ENCODE measurements at places on chromosomes 11 and 22. TPM values are rescaled to one million over a fixed set of nuclear protein-coding genes. Genes with fewer than 3 reads are reported as not detected.

DNA sequence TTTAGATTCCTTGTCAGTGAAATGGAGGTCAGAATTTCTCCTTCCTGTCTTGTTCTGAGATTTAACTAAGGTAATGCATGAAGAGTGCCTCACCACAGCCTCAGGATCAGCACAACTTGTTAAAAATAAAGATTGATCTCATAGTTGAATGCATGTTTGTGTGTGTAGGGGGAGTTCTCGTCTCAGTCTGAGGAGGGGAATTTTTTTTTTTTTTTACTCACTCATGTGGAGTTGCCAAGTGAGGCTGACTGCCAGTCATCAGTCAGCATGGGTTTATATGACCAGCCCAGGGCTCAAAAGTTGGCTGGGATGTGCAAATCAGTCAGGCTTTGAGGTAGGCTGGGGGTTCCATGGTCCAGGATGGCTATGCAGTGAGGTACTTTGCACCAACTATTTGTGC, 113.2 kb downstream of the FANCF start:
- DNase-seq, result no peak
- H3K4me3 ChIP-seq, result no peak overlapping the region
- no peaks in the 10 kb centered on the region for H3K27me3 ChIP-seq
- no peaks in the 10 kb centered on the region for H3K36me3 ChIP-seq

- H3K36me3 ChIP-seq, result no peaks in the 10 kb centered on the region
- no peak for DNase-seq
- no peak overlapping the region for H3K27ac ChIP-seq
Observed at GRCh38 chr11:3046190-3046589, 11.0 kb downstream of the CARS1 start.

DNA sequence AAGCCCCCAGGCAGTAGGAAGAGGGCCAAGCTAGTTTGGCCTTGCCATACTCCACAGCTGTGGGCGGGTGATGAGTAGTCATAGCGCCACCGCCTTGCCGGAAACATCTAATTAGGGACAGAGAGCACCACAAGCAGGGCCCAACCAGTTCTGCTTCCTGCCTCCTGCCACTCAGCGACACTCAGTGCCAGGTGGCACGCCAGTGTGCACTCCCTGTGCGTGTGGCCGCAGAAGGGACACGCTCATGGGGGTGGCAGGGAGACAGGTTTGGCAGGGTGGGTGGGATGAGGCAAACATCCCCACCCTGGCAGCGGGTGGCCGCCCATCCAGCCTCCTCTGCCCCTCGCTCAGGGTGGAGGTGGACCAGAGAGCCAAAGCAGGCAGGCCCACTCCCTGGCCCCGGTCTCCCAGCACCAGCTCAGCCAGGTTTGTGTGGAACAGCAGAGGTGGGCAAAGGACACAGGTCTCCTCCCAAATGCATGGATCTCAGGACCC, 4.9 kb downstream of the OVOL1 start:
- H3K27ac ChIP-seq, result no peak overlapping the region
- no peaks in the 10 kb centered on the region for H3K36me3 ChIP-seq
- no peak overlapping the region for H3K4me3 ChIP-seq
- DNase-seq, result no peak
- peaks cover 46% of the 10 kb centered on the region for H3K4me1 ChIP-seq
- H3K27me3 ChIP-seq, result no peaks in the 10 kb centered on the region

- H3K4me1 ChIP-seq, result no peaks in the 10 kb centered on the region
- H3K36me3 ChIP-seq, result no peaks in the 10 kb centered on the region
- H3K4me3 ChIP-seq, result no peak overlapping the region
- DNase-seq, result no peak
- H3K27me3 ChIP-seq, result no peaks in the 10 kb centered on the region
Observed at GRCh38 chr11:131962818-131963217, 592.4 kb downstream of the NTM start.

- no peaks in the 10 kb centered on the region for H3K27me3 ChIP-seq
- peaks cover 14% of the 10 kb centered on the region for H3K36me3 ChIP-seq
- H3K27ac ChIP-seq, result no peak overlapping the region
- H3K4me1 ChIP-seq, result peaks cover 19% of the 10 kb centered on the region
- H3K4me3 ChIP-seq, result no peak overlapping the region
Observed at GRCh38 chr11:62850911-62851806, 11.8 kb upstream of the WDR74 start.

GRCh38 chr11:114091516-114092397, 32.2 kb downstream of the ZBTB16 start:
- no peak overlapping the region for H3K4me3 ChIP-seq
- H3K27me3 ChIP-seq, result no peaks in the 10 kb centered on the region
- peaks cover 98% of the 10 kb centered on the region for H3K4me1 ChIP-seq
- H3K36me3 ChIP-seq, result no peaks in the 10 kb centered on the region
- peak overlapping the region; percentile 11 for H3K27ac ChIP-seq

- no peak overlapping the region for H3K4me3 ChIP-seq
- peaks cover 3% of the 10 kb centered on the region for H3K4me1 ChIP-seq
- DNase-seq, result no peak
Observed at GRCh38 chr11:126363706-126364248, 8.3 kb downstream of the ST3GAL4 start.

DNA sequence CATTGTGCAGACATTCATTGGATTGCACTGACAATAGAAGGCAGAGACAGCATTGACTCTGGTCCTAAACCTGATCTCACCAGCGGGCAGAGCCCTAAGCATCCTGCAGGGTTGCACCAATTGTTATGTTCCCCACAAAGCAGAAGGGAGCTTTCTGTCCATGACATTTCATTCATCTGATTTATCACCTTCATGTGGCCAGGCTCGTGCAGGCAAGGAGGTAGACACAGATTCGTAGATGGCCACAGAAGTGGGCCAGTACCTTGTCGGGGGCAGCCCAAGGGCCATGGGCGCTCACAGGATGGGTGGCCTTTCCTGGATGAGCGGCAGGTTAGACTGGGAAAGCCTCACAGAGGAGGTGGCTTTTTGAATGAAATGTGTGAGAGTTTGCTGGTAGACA, 2.9 kb downstream of the TSKU start:
- H3K27me3 ChIP-seq, result no peaks in the 10 kb centered on the region
- DNase-seq, result no peak
- no peak overlapping the region for H3K4me3 ChIP-seq
- peaks cover 67% of the 10 kb centered on the region for H3K4me1 ChIP-seq
- no peaks in the 10 kb centered on the region for H3K36me3 ChIP-seq

DNA sequence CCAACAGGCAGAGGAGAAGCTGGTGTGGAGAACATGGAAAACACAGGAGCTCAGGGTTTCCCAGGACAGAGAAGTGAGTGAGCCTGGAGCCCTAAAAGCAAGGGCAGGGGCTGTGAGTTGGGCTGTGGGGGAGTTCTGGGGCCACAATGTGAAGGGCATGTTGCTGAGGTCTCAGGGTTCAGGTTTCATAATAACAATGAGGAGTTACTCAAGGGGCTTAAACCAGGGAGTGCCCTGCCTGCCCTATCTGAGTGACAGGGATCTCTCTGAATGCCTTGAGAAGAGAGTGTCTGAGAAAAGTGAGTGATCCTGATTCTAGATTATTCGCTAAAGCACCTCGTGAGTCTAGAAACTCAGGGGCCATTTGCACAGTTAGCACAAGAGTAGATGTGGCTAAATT, 129.6 kb downstream of the VPREB1 start:
- no peaks in the 10 kb centered on the region for H3K36me3 ChIP-seq
- H3K4me1 ChIP-seq, result no peaks in the 10 kb centered on the region
- H3K27me3 ChIP-seq, result no peaks in the 10 kb centered on the region
- no peak for DNase-seq
- no peak overlapping the region for H3K27ac ChIP-seq

GRCh38 chr22:20221421-20222340, 46.4 kb downstream of the RTN4R start:
- no peak overlapping the region for H3K27ac ChIP-seq
- peak; percentile 63 for DNase-seq

DNA sequence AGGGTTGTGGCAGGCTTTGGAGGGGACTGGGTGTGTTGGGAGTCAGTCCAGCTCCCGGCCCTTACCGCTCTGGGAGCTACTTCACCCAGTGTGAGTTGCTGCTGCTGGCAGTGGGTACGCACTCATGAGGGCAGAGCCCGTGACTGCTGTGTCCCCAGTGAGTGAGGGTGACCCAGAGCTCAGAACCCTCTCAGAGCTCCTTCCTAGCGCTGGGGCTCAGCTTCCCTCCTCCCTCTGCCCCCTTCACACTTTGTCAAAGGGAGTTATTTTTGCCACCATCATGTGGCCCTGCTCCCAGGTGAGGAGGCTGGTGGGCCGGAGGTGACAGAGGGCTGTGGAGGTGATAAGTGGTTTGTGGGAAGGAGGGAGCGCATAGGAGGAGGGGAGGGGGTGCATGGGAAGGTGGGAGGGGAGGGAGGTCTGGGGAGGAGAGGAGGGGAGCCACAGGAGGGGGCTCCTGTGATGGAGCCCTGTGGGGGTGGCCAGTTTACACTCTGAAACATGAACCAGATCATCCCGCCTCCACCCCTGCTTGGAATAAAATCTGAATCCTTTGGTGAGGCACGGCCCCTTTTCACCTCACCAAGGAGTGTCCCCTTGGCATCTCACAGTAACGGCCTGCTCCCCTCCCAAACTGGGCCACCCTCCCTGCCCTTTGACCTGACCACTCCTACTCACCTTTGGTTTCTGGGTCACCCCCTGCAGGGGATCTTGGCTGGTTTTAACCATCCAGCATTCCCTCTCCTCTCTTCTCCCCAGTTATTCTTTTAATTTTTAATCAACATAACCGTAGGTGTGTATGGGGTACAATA, 9.9 kb downstream of the NDUFV1 start:
- no peak for DNase-seq
- no peaks in the 10 kb centered on the region for H3K36me3 ChIP-seq
- H3K27me3 ChIP-seq, result no peaks in the 10 kb centered on the region
- H3K4me1 ChIP-seq, result peaks cover 16% of the 10 kb centered on the region
- no peak overlapping the region for H3K27ac ChIP-seq

- no peak for DNase-seq
- no peak overlapping the region for H3K27ac ChIP-seq
- H3K27me3 ChIP-seq, result no peaks in the 10 kb centered on the region
- H3K4me3 ChIP-seq, result no peak overlapping the region
Observed at GRCh38 chr11:18769802-18770456, 21.7 kb downstream of the PTPN5 start.

- H3K27ac ChIP-seq, result no peak overlapping the region
- no peak overlapping the region for H3K4me3 ChIP-seq
- no peak for DNase-seq
- no peaks in the 10 kb centered on the region for H3K27me3 ChIP-seq
Observed at GRCh38 chr11:124359566-124359965, 24.7 kb downstream of the OR8B2 start.

DNA sequence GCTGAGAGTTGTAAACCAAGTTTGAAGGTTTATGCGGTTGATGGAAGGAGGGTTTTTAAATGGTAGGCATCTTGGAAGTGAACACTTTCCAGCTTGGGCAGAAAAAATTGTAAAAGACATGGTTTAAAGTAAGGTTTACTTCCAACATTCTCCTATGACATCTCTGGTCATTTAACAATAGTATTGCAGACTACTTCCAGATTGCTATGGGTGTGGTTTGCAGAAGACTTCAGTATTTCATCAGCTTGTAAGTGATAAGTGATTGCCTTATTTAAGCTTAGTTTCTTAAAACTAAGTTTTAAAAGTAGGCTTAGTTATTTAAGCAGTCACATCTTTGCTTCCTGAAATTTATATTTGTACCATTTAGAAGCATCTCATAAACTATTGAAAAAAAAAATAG, 7.2 kb upstream of the STT3A start:
- no peak overlapping the region for H3K4me3 ChIP-seq
- no peaks in the 10 kb centered on the region for H3K27me3 ChIP-seq
- no peak for DNase-seq
- H3K36me3 ChIP-seq, result peaks cover 15% of the 10 kb centered on the region
- H3K4me1 ChIP-seq, result no peaks in the 10 kb centered on the region
- H3K27ac ChIP-seq, result no peak overlapping the region

GRCh38 chr11:16346975-16347374, 9.4 kb downstream of the SOX6 start:
- H3K27ac ChIP-seq, result no peak overlapping the region
- H3K4me1 ChIP-seq, result peaks cover 11% of the 10 kb centered on the region
- H3K36me3 ChIP-seq, result no peaks in the 10 kb centered on the region
- no peaks in the 10 kb centered on the region for H3K27me3 ChIP-seq

DNA sequence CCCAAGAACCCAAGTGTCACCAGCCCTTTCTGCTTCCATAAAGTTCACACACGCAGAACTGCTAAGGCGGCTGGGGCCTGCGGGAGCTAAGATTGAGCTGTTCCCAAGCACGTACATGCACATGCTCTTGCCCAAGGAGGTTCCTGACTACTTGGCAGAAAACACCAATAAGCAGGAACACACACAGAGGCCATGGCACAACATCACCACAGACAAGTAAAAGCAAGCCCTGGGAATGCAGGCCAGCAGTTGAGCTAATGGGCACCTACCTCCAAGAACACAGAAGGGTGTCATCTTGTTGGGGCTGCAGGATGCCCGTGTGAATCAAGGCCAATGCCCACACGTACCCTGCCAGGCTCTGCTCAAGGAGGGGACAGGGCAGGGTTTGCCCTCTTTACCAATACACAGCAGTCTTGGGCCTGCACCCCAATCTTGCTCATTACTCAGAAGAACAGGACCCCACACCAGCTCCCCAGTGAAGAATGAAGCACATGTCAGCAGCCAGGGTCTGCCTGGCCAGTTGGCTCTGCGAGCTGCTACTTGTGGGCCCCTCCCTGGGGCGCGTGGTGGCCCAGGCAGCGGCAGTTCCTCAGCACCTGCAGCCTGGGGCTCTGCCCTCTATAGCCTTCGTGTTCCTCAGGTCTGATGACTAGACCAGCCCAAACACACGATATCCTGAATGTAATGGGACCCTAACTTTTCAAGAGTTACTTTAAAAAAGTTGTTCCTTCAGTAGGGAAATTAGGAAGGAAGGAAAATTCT, 32.3 kb upstream of the CYP2D6 start:
- H3K27me3 ChIP-seq, result no peaks in the 10 kb centered on the region
- H3K4me1 ChIP-seq, result no peaks in the 10 kb centered on the region
- DNase-seq, result no peak
- peaks cover 2% of the 10 kb centered on the region for H3K36me3 ChIP-seq
- no peak overlapping the region for H3K27ac ChIP-seq
- H3K4me3 ChIP-seq, result no peak overlapping the region

ENTHD1 gene
- total RNA-seq, result not detected

- no peaks in the 10 kb centered on the region for H3K4me1 ChIP-seq
- H3K27me3 ChIP-seq, result no peaks in the 10 kb centered on the region
- H3K36me3 ChIP-seq, result no peaks in the 10 kb centered on the region
- no peak overlapping the region for H3K27ac ChIP-seq
- DNase-seq, result no peak
Observed at GRCh38 chr11:97685695-97686094, 1295.9 kb downstream of the JRKL start.

DNA sequence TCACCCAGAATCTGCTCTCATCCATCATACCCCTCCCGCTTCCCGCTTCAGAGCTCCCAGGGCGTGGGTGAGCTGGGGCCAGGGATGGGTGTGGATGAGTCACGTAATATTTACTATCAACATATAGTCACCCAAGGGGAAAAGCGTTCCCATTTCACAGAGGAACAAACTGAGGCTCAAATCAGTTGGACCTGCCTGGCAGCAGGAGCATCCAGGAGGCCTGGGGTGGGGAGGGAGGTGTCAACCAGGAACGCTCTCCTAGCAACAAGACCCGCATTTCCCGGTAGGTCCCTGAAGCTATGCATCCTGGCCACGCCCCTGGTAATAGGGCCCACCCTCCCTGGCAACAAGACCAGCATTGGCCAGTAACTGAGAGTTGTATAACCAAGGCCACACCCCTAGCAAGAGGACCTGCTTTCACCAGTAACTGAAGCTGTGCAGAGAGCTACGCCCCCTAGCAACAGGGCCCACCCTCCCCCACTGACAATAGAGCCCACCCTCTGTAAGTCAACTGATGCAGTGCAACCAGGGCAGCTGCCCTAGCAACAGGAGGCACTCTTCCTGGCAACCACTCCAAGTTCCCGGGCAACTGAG, 32.7 kb upstream of the TXNRD2 start:
- H3K4me3 ChIP-seq, result no peak overlapping the region
- DNase-seq, result peak; percentile 44
- no peaks in the 10 kb centered on the region for H3K4me1 ChIP-seq
- no peaks in the 10 kb centered on the region for H3K36me3 ChIP-seq

TYR gene
- not detected for total RNA-seq

SRPRA gene
- total RNA-seq, result 120 TPM
